Spinal cord (tissue), 10 donors: ENCODE measurements at places on chromosomes 7 and 10. TPM values are rescaled to one million over a fixed set of nuclear protein-coding genes. Genes with fewer than 3 reads are reported as not detected.

DNA sequence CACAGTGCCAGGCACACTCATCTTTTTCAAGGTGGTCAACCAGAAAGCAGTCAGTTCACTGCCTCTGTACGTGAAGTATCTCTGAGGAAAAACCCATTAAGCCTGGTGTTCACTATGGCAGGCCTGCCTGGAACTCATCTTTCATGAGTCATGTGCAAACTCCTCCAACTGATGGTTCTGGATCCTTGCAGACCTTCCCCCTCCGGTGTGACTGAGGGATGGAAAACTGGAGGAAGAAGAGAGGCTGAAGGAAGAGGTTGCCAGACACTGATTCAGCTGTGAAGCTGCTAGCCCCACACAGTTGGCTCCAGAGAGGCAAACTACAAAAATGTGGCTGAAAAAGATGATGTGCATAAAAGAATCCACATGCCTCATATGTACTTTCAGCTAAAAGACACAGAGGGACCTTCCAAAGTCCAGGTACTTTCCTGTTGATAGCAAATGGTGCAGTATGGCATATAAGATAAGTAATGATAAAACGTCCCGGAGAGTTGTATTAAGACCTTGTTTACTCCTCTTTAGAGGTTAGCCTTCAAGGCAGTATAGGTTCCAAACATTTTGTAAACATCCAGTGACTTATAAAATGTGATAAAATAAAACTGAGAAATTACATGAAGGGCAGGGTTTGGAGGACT lies 2.7 kb downstream of the CYP3A5 start:
- DNase-seq: no peak

The GNA12 gene
- 26.7 TPM for total RNA-seq

DNA sequence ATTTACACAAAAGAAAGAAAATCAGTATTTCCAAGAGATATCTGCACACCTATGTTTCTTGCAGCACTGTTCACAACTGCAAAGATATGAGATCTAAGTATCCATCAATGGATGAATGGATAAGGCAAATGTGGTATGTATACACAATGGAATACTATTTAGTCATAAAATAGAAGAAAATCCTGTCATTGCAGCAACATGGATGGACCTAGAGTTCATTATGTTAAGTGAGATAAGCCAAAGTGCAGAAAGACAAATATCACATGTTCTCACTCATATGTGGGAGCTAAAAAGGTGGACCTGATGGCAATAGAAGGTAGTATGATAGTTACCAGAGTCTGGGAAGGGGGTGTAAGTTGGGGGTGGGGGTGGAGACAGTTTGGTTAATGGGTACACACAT lies 1171.6 kb downstream of the SORCS1 start:
- no peak for DNase-seq

DNA sequence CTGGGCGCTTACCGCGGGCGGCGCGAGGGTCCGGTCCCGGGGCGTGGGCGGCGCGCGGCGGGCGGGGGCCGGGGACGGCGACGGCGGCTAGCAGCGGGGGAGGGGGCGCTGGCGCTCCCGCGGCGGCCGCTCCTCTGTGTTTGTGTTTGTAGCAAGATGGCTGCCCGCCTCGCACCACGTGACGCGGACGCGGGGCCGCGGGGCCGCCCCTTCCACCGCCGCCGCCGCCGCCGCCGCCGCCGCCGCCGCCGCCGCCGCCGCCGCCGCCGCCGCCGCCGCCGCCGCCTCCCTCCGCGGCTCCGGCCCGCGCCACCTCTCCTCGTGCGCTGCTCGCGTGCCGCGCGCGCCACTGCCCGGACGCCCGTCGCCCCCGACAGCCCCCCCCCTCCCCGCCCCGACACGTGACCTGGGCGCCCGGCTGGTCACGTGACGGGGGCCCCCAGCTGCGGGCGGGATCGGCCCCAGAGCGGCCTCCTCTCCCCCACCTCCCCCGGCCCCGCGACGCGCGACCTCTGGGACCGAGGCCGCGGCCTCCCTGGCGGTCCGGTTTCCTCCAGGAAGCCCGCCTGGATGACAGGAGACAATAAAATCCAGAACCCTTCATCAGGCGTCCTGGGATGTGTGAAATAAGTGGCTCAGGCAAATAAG lies at the start of gene GIGYF1:
Gene GIGYF1, minus strand, starts transcription at position 153 of the 648 bp plus-strand sequence. CDS start 6,012 bp downstream, outside the sequence.
- DNase-seq: no peak

The CALML3 gene
- not detected for total RNA-seq

- peak; percentile 48 for DNase-seq
Observed at GRCh38 chr10:9294132-9294663, 1239.7 kb downstream of the GATA3 start.

- DNase-seq: no peak
Observed at GRCh38 chr10:128517167-128517566, 390.9 kb upstream of the MKI67 start.

The PRDX3 gene
- 144 TPM for total RNA-seq

DNA sequence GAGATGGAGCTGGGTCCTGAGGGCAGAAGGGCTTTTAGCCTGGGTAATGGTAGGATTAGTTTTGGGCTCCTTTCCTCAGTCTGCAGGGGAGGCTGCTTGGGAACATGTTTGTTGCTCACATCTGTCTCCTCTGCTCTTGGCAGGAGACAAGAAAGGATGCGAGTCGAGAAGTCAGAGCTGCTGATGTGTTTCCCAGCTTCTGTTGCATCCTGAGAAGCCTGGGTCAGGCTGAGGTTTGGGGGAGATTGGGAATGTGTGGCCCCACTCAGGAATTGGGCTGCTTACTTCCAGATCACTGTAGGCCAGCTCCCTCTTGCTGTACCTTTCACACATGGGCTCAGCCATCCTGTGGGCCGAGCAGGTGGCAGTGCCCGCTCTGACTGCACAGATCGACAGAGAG lies 79.2 kb downstream of the CCNY start:
- no peak for DNase-seq

The PVRIG gene
- total RNA-seq: not detected

GRCh38 chr10:126242397-126243260 lies 145.6 kb downstream of the ADAM12 start:
- DNase-seq: no peak

The ASB10 gene
- not detected for total RNA-seq

DNA sequence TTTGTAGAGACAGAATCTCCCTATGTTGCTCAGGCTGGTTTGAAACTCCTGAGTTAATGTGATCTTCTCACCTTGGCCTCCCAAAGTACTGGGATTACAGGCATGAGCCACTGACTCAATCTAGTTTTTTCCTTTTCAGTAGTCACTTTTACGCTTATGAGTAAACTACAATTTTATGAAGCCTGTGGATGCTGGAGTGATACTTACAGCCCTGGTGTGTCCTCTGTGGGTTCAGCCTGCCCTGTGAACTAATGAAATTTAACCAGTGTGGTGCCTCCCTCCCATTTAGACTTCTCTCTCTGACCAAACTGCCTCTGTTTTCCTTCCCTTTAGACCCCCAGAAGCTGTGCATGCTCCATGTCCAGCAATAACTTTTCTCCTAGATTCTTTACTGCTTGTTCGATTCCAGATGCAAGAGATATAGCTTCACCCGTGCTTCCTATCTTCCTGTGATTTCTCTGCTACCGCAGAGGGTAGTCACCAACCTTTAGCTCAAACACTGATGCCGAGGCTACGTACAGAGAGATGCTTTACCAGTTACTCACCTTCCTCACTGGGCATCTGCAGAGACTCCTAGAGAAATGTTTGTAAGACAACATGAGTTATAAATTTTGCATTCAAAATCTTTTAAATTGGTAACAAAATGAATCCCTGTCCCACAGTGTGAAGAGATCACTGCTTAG lies 90.8 kb downstream of the KIAA1217 start:
- DNase-seq: no peak

DNA sequence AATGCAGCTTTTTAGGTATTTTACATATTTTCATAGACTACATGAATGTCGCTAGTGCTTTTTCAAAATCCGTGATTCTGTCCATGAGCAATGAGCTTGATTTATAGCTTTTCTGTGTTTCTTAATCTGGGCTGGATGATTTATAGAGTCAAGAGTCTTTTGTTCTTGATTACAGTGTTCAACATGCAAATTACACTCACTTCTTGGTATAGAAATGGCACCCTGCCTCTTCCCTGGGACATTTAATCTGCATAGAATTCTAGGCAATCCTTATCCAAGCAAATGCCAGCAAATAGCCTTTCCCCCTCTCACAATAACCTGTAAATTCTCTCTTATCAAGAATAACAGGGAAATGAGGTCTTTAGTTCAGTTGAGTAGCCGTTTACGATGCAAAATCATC lies 246.2 kb upstream of the SEMA3C start:
- no peak for DNase-seq

DNA sequence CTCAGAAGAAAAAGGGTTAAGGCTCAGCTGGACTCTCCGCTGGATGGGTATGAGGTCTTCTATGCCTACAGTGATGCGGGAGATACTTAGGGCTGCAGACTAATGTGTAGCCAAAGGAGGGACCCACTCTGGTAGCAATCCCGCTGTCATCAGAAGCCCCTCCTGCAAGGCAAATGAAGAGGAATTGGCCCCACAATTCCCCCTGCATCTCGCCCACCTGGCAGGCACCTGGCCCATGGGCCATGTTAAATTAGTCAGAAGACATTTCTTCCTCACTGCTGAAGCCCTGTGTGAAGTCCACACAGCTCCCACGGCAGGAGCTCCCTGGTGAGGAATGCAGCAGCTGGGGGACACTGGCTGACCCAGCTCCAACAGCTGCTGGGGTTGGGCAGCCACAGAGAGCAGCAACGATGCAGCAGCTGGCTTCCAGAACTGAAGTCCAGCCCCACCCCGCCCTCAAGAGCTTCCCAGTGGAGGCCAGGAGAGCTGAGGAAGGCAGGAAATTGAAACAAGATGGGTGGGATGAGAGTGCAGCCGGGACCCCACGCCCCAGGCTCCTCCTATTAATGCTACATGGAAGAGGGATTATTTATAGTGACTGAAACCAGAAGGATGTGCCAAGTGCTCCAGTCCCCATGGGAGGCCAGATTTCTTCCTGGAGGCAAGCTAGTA lies 5.5 kb downstream of the VSTM4 start:
- no peak for DNase-seq

- peak; percentile 52 for DNase-seq
Observed at GRCh38 chr10:35236739-35237138, 99.6 kb upstream of the CCNY start.

The C10orf62 gene
- not detected for total RNA-seq

The CRTAC1 gene
- total RNA-seq: 35.0 TPM

The FIGNL1 gene
- total RNA-seq: 28.7 TPM

DNA sequence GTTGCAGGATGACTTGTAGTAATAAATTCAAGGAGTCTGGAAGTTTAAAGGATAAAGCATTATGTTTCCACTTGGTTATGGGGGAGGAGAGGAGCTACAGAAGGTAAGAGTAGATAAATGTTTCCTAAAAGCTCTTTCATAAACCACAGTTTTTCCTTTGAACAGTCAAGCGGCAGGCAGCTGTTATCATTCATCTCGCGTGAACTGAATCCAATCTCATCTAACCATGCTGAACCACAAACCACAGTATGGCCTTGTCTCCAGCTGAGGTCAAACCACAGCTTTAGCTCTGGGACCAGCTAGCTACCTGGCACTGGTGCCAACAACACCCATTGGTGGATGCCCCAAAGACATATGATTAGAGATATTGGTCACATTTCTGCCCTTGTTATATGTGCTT lies 63.3 kb downstream of the NOC3L start:
- no peak for DNase-seq

DNA sequence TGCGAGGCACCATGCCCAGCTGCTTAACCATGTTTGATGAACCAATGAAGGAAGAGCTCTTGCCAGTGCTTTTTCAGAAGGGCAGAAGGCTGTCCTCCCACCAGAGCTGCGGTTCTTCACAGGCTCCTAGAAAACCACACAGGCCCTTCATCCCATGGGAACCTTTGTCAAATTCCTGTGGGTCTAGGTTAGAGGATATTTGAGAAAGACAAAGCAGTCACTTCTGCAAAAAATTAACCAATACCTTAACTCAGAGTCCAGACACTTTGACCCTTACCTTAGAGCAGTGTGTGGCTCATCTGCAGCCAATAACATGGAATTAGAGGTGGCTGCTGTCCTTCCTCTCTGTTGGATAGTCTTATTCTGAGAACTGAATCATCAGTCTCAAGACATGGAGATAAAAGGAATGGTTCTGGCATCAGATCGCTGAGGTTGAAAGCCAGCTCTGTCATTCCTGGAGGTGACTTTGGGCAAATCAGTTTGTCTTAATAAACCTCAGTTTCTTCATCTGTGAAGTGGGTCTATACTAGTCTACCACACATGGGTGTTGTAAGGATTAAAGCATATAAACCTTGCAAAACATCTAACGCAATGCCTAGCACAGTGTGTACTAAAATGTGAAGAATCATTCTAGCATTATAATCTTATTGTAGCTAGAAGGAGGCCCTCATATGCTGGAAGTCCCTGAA lies 65.1 kb upstream of the PIP4K2A start:
- no peak for DNase-seq

- DNase-seq: no peak
Observed at GRCh38 chr10:21570761-21571521, 36.9 kb downstream of the MLLT10 start.

The PAPOLB gene
- 0.94 TPM for total RNA-seq

DNA sequence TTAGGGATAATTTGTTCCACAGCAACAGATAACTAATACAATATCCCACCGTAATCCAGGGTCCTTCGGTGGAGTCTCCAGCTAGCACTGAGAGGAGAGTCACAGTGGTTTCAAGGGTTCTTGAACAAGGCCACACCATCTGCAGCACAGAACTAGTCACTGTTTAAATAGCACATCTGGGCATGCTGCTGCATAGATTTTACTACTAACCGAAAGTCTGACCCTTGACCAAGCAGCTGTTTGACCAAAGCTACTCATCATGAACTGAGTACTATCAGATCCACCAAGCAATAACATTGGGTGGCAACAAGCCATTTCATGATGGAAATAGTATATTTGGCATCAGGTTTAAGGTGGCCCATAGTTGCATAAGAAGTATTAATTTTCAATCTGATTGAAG lies 53.2 kb downstream of the ANKMY2 start:
- no peak for DNase-seq

- DNase-seq: no peak
Observed at GRCh38 chr10:8840356-8840755, 785.9 kb downstream of the GATA3 start.

- no peak for DNase-seq
Observed at GRCh38 chr10:71230656-71231025, 18.3 kb downstream of the UNC5B start.

DNA sequence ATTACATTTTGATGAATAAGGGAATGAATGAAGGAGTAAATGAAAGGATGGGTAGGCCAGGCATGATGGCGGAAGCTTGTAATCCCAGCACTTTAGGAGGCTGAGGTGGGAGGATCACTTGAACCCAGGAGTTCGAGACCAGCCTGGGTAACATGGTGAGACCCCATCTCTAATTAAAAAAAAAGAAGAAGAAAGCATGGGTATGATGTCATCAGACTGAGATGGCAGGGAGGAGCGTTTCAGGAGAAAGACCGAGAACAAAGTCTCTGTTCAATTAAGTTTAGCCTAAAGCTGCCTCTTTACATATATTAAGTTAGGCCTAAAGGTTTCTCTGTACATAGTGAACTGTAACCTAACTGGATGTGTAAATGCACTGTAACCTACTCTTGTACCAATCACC lies 42.2 kb upstream of the SMNDC1 start:
- no peak for DNase-seq

The SPDYE8 gene
- total RNA-seq: 0.06 TPM

The C10orf105 gene
- 0.99 TPM for total RNA-seq

The RPEL1 gene
- not detected for total RNA-seq

The PTPRE gene
- 36.5 TPM for total RNA-seq

The ACBD7 gene
- 32.0 TPM for total RNA-seq

GRCh38 chr7:131826960-131827359 lies 270.5 kb upstream of the PODXL start:
- DNase-seq: no peak

- DNase-seq: no peak
Observed at GRCh38 chr7:28718545-28718944, 239.6 kb downstream of the TRIL start.
